ENCODE measurements at places on chromosomes 3 and 15. TPM values are rescaled to one million over a fixed set of nuclear protein-coding genes. Genes with fewer than 3 reads are reported as not detected.

The FEZF2 gene
- total RNA-seq, result not detected

GRCh38 chr3:23206366-23206765, 3.2 kb downstream of the UBE2E2 start:
- no peak for DNase-seq

- no peak for DNase-seq
These were observed 712.5 kb downstream of the PLOD2 start for GRCh38 chr3:145448436-145448835.

DNA sequence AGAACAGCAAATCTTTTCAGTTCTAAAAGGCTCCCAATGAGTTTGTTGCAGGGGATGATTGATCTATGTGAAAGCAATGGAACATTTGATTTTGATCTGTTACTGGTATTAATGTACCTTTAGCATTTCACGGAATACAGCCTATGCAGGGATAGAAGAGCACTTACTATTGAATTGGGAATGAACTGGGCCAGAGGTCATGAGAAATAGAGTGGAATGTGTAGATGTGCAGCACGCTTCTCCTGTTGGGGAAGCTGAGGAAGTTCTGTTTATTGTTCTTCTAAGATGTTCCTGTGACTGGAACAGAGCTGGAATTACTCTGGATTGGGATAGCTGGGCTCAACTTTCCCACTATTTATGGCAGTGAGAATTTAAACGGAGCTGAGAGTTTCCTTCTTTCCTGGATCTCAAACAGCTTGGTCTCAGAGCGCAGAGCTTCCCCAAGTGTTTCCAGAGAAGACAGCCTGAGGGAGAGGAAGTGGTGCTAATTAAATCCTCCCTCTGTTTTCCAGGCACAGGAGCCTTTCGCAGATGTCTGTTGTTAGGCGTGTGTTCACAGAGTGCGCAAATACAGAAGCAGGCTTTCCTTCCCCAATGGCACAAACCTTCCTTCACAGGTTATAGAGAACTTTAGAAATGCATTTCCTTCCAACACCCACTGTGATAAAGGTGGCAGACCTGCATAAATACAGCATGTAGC, 32.5 kb downstream of the TPRG1 start:
- DNase-seq, result no peak
